ENCODE measurements at places on chromosomes 1 and 21.

GRCh38 chr21:18228060-18228739 lies 16.4 kb upstream of the CHODL start:
- DNase-seq = no peak

DNA sequence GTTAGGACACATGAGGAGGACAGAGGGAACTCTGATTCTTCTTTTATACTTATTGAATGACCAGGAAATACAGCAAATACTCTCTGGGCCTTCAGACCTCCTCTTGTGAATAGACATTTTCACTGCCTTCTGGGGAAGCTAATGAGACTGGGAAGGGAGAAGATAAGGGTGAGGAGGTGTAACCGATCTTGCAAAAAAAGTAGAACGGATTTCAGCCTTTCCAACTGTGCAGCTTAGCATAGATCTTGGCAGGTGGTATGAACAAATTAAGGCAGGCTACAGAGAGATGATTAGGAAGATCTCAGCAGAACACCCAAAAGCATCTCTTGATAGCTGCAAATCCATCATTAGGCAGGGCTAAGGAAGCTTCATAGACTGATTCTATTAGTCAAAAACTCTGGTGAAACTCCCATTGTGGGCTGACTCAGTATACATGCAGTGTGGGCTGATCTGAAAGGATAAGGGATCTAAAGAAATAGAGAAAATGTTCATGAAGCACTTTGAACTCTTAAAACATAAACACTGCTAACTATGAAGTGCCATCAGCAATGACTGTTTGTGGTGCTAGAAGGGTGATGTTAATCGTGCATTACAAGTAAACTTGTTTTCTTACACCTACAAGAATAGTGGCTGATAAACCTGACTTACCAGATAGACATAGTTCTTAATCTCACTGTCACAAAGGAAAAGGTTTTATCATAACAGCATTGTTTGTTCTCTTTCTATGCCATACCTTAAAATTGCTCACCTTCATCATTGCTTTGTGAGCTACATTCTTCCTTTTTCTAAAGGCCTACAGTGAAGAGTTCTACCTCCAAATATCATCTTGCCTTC lies 85.5 kb upstream of the PALMD start:
- DNase-seq = no peak

DNA sequence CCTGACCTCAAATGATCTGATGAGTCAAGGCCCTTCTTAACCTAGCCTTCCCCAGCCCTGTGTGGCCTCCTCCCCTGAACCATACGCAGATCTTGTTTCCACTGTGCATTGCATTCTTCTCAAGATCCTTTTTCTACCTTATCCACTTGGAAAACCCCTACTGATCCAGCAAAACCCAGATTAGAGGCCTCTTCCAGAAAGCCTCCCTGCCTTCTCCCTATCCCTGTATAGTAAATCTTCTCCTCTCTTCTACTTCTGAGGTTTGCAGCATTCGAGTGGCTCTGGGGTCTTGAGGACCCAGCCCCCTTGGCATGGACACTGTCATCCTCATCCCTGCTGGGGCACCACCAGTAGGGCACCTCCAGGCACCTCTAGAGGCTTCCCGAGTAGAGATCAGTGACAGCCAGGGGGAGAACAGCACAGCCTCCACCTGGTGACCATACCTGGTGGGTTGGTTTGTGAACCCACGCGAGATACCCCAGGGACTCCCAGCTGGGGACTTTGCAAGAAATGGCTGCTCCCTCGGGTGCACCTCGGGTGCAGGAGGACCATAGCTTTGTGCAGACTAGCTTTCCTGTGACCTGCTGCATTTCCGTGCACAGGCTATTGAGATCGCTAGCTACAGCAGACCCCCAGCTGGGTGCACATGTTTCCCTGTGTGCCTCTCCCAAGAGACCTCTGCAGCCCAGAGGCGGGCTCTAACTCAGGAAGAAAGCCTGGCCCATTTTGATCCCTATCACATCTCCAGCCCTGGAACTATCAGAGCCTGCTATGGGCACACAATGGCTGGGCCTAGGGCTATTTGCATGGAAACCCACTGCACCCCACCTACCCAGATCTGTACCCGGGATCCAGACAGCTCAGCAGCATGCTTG lies 34.2 kb downstream of the MATN1 start:
- DNase-seq = no peak

DNA sequence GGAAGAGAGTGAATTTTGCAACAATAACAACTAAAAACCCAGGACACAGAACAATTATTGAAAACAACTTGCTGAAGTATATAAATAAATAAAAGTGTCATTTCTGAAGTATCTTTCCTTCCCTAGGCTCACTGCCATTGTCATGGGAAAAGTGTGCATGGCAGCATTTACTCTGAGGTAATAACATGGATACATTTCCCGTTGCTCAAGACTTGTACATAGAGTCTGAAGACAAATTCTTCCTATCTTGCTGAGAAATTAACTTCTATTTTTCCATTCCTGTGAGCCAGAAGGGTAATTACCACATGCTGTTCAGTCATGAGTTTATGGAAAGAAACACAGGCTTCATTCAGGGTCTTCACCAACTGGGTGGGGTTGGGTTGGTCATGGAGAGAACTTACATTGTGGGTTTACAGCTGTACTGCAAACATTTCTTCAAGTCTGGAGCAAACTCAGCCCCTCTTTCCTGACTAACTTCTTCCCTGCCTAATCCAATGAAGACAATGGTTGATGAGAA lies 32.2 kb downstream of the ST6GALNAC3 start:
- DNase-seq = no peak

DNA sequence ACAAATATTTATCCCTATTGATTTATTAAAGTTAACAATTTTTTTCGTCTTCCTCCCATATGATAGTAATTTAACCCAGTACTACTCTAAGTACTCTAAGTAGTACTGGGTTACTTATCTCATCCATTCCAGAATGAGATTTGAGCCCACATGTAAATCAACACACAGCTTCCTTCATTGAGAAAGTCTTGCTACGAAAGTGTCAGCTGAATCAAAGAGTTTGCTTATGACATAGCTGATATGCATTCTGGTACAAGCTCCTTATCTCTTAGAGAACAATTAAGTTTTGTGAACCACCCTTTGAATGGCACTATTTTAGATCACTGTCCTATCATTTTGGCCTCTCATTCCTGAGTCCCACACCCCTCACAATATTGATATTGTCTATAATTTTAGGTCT lies 2.4 kb upstream of the SLC44A3 start:
- no peak for DNase-seq

- DNase-seq = peak; percentile 86
Observed at GRCh38 chr1:44701141-44701573, 26.6 kb downstream of the ARMH1 start.

DNA sequence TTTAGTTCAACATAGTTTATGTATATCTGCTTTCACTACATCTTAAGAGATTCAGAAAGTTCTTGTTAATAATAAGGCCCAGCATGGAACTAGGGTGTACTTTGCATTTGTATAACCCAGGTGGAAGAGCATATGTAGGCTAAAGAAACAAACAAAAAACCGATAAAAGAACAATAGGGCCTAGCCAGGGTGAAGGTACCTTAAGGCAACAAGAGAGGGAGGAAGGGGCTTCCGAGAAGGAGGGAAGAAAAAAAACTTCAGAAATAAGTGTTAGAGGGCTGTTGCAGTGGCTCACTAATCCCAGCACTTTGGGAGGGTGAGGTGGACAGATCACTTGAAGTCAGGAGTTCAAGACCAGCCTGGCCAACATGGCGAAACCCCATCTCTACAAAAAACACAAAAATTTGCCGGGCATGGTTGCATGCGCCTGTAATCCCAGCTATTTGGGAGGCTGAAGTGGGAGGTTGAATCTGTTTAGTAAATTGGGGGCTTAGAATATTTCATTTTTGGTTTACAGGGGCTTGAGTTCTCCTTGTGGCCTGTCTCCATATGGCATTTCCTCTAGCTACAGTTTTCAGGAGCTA lies 4.7 kb upstream of the SPATA45 start:
- DNase-seq = no peak

DNA sequence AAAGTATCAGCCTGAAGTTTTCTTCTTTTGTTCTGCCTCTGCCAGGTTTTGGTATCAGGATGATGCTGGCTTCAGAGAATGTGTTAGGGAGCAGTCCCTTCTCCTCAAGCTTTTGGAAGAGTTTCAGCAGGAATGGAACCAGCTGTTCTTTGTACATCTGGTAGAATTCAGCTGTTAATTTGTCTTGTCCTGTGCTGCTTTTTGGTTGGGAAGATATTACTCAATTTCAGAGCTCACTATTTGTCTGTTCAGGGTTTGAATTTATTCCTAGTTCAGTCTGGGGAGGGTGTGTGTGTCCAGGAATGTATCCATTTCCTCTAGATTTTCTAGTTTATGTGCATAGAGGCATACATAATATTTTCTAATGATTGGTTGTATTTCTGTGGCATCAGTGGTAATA lies 12.8 kb downstream of the ZNF678 start:
- no peak for DNase-seq

DNA sequence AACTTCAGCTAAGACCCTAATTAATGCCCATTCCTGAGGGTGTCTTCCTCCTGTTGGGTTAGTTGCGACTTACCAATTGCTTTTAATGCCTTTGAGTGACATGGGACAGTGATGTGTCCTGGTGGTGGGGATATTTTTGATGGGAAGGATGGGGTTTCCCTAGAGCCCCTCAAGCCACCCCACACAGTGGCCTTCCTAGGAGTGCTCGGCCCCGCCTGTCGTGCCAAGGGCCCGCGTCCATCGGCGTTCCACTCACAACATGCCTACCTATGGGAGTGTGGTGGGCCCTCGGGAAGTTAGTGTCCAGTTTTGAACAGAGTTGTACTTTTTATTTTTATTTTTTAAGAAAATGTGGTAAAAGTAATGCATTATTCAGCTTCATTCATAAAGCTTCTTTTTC lies 50.1 kb upstream of the TSPAN2 start:
- no peak for DNase-seq

DNA sequence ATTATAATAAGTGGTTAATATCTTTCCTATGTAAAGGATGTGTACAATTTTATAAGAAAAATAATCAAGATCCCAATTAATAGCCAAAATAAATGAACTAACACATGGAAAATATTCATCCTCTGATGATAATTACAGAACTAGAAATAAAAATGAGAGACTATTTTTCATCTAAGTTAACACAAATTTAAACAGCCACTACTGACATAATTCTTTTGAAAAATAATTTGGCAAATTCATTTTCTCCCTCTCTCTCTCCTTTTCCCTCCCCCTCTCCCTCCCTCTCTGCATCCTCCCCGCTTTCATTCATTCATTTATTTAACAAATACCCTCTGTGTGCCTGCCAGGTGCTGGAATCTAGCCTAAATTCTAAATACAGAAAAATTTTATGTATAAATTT lies 10.3 kb upstream of the SFPQ start:
- DNase-seq = no peak

DNA sequence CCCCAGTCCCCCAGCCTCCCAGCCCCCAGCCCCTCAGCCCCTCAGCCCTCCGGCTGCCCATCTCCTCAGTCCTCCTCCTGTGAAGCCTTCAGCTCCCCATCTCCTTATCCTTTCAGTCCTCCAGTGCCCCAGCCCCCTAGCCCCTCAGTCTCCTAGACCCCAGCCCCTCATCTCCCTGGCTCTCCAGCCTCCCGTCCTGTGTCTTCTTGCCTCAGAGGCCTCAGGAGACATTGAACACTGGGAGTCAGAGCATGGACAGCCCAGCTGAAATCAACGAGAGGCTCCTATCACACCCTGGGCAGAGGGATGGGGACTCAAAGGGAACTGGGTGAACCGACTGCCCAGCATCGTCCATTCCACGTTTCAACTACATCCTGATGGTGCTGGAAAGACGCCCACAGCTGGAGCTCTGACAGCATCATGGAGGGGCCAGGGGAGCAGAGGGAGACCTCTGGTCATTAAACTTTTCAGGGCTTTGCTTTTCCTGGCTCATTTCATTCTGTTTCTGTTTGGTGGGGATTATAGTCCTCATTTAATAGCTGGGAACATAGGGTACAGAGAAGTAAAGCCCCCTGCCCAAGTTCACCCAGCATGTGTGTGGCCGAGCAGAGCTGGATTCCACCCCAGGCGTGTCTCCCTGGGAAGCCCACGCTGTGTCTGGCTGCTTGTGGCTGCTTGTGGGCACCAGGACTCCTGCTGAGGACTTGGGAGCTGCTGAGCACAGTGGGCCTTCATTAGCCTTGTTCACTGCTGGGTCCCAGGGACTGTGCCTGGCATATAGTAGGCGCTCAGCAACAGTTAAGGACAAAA lies 396.7 kb downstream of the PTPRU start:
- no peak for DNase-seq

GRCh38 chr1:85992791-85993190 lies 163.8 kb downstream of the COL24A1 start:
- DNase-seq = peak; percentile 24

DNA sequence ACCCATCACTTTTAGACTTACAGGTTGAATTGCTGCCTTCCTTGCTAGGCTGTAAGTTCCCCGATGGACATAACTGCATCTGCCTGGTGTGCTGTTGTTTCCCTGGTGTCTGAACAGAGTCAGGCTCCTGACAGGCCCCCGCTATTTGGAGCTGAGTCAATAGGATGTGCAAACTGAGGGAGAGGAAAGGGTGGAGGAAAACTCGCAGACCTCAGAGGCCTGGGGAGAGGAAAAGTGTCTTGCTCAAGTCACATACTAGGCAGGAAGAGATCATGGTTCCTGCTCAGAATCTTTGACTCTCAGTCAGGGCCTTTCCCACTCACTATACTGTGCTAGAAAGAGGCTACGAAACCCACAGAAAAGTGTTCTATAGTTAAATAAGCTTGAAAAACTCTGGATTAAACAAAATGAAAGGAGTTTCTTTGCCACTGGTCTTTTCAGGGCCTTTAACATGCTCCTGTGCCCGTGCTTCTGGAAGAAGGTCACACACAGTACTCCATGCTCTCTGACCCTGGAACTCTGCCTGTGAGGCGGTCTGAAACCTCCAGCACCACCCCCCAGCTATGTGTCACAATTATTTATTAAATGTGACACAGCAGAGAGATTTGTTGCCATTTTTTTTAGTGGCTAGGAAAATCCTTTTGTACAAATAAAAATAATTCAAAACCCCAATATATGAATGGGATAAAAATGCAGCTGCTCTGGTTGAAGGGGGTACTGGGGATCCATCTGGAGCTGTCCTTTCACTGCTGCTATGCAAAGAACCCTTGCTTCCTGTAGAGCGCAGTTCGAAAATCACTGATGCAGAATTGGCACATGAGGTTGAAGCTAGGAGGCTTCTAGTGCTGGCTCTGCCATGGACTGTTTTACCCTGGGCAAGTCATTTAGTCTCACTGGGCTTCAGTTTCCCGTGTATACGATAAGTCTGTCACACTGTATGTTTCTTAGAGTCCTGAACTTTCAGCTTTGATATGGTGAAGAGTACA lies 20.1 kb upstream of the CDCP2 start:
- peak; percentile 57 for DNase-seq

DNA sequence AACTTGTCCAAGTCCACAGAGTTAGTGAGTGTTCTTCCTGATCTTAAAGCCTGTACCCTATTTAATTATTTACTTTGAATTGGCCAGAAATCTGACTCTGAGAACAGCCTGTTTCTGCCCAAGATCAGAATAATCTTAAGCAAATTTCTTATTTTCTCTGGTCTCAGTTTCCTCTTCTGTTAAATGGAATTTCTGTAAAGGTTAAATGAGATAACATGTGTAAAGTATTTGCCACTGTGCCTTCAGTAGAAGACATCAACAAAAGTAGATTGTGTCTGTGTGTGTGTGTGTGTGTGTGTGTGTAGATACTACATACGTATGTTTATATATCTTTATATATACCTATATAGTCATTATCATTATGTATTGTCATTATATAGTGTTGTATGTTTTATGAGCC lies 124.2 kb upstream of the FGGY start:
- DNase-seq = no peak

Data from amniotic epithelial cell (primary cell).